ENCODE measurements at places on chromosomes 4 and X.

GRCh38 chr4:54315561-54316538, 86.8 kb downstream of the PDGFRA start:
- no peak for DNase-seq

GRCh38 chrX:30943984-30944383, 54.9 kb upstream of the TAB3 start:
- no peak for DNase-seq

GRCh38 chrX:129786210-129786651, 6.5 kb downstream of the SASH3 start:
- DNase-seq: no peak

GRCh38 chr4:145805490-145805889, 125.5 kb downstream of the C4orf51 start:
- DNase-seq: no peak

DNA sequence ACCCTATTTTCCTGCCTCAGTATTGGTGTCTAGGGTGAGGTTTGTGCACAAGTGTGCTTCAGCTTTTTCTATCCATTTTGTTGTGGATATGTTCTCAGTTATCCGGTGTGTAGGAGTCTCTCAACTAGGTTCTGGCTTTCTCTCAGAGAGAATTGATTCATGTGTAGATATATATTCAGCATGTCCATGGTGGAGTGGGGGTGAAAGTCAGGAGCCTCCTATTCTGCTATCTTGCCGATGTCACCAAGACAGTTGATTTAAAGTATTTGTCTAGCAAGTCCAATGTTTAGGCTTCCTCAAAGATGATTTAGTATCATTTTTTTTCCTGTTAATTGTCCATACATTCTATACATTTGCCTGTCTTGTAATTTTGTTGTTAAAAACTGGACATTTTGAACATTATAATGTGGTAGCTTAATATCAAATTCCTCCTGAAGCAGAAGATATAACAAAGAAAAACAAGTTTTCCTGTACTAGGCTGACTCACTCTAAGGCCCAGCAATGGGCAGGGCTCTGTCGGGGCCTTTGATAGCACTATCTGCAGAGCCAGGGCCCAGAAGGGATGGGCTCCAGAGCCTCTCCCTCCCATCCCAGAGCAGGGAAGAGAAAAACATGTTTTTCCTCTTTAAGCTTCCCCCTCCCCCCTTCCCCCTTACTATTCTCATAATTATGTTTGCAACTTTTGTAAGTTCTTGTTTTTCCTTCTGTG, 37.6 kb downstream of the GLUD2 start:
- DNase-seq: no peak

DNA sequence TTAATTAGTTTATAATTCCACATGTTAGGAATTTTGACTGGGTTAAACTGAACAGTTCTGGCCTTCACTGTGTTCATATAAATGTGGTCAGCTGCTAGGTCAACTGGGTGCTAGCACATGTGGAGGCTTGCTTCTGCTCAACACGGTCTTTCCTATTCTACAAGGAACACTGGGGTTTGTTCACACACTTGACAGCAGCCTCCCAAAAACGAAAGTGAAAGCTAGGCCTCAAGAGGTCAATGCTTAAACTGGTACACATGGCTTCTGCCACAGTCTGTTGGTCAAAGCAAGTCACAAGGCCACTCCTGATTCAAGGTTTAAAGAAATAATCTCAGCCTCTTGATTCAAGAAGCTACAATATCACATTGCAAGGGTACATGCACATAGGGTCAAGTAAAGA, 126.5 kb downstream of the QDPR start:
- no peak for DNase-seq

DNA sequence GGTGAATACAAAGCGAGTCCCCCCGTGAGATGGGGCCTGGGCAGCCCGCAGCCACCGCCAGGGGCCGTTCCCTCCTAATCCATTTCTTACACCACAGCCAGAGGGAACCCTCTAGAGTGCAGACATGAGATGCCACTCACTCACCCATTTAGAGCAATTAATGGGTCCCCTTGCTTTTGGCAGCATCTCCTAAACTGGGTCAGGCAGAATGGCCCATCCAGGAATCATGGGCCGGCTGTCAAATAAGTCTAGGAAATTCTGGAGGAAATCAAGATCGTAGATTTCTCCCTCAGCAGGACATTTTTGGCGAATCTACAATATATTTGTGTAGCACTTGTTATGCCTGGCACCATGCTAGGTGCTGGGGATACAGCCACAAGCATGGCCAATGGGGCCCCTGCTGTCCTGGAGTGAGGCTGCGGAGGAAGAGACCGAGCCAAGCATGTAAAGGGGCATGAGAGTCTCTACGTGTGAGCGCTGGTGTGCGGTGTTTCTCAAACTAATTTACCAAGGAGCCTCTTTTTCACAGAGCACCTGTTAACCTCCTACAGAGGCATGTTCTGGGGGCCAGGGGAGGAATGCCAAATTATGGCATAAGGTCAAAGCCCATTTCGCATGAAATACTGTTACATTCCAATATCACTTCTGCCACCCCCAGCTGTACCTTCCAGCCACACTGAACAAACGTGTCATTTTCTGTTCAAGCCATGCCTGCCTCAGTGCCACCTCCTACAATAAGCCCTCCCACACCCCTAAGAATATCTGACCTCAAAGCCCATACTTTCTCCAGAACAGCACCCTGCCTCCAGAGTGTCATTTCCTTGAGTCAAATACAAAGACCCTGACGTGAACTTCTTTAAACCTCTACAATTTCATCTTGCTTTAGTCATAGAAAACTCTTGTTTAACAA, 28.1 kb upstream of the JAKMIP1 start:
- no peak for DNase-seq

- DNase-seq: no peak
Measured at GRCh38 chr4:2950221-2950989, 12.8 kb downstream of the NOP14 start.

- DNase-seq: no peak
Measured at GRCh38 chrX:22165732-22166457, 106.8 kb upstream of the CBLL2 start.

DNA sequence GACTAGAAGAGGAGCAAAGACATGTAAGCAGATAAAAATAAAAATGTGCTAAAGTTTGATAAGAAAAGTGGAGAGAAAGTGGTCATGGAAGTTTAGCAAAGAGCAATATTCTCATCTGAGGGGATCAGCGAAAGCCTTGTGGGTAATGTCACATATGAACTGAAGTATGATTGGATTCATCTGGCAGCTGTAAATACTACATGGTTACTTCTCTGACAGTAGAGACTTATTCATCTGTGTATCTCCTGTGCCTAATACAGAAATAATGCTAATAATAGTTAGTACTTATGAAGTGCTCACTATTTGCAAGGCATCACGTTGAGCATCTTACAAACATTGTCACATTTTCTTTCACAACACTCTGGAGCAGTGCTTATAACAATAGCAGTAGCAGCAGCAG, 8.9 kb upstream of the IGSF1 start:
- DNase-seq: no peak

DNA sequence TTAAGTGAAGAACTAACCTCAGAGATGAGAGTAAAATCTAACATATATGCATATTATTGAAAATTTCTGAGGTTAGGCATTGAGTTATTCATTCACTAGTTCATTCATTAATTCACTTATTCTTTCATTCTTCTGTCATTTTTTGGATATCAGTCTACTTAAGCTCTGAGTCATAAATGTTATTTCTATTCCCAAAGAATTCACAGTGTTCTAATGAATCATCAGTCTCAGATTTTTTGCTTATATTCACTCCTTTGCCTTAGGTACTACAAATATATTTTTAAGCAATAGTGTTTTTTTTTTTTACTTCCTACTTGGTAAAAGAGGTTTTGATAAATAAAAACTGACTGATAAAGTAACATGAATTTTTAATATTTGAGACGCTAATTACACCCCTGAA, 95.2 kb upstream of the DKK2 start:
- DNase-seq: no peak

DNA sequence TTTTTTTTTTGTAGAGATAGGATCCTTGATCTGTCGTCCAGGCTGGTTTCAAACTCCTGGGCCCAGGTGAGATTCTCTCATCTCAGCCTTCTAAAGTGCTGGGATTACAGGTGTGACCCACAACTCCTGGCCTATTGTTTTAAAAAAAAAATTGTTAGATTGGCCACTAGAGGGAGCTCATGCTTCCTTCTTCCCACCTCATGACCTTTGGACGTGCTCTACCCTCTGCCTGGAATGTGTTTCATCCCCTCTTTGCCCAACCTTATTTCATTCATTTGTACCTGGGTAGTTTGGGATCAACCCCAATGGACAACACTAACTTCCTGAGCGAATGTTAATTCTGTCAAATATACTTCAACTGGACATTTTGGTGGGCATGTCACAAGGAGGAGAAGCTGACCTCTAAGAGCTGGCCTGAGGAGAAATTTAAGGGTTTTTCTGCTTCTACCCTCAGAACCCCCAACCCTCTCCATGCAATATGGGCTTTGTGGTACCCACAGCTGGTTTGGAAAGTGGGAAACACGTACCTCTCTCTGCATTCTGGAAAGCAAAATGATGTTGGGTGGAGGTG, 6.4 kb downstream of the PPEF2 start:
- no peak for DNase-seq

DNA sequence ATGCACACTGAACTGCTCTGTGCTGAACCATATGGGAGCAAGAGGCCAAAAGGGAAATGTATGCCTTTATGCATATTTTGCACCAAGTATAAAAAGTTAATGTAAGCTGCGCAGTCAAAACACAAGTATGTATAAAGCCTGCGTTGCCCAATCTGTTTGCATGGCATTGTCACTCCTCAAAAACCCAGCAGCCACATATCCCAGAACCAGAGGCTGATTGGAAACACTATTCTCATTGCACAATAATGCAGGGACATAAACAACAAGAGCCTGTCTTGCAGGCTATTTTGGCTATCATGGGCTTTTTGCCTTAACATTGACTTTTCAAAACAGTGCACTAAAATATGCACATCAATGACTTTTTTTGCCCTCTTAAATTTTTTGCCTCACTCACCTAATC, 5.1 kb upstream of the ASB9 start:
- no peak for DNase-seq

DNA sequence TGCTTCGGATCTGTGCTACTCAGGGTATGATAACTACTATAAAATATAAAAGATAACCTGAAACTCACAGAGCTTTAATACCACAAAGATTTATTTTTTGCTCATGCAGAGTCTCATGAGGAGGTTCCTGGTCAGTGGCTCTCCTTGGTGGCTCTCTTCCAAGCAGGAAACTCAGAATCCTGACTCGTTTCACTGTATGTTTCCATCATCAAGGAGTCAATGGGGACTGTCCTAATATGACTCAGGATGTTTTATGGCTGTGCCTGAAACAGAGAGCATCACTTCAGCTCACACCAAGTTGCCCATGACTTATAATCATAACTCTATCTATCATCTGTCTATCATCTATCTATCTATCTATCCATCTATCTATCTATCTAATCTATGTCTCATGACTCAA, 620.8 kb upstream of the NR3C2 start:
- no peak for DNase-seq

- no peak for DNase-seq
Measured at GRCh38 chrX:48998391-48998790, 3.7 kb downstream of the GRIPAP1 start.

GRCh38 chr4:4820261-4820660, 39.2 kb upstream of the MSX1 start:
- DNase-seq: no peak

DNA sequence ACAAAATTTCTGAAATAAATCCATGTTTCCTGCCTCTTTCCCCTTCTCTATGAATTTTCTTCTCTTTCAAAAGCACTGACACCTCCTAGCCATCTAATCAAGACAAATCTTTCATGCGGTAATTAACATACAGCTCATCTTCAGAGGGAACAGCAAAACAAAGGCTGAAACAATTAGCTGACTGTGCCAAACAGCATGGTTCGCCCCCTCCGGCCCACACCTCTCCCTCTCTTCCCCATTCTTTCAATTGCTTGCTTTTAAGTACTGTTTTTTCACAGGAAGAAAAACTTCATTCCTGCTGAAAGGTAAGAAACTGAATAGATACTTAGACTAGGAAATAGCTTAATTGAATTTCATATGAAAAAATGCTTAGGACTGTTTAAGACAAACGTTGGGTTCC, 291.1 kb upstream of the NOCT start:
- DNase-seq: no peak

DNA sequence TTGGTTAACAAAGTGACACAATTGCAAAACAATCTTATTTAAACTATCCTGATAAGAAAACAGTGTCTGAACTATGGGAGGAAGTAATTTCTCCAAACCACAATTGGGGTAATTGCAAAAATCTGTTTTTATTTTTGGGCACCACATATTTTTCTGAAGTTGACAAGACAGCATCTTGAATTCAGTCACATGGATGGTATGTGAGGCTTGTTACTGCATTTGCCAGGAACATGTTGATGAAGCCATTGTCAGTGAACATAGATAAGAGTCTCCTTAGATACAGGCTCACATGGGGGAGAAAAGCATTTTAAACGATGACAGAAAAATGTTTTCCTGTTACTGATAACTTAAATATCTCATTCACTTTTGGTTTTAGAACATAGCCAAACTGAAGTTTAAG, 5.5 kb upstream of the USP53 start:
- no peak for DNase-seq

- DNase-seq: no peak
Measured at GRCh38 chr4:1476140-1476513, 69.9 kb upstream of the NKX1-1 start.

DNA sequence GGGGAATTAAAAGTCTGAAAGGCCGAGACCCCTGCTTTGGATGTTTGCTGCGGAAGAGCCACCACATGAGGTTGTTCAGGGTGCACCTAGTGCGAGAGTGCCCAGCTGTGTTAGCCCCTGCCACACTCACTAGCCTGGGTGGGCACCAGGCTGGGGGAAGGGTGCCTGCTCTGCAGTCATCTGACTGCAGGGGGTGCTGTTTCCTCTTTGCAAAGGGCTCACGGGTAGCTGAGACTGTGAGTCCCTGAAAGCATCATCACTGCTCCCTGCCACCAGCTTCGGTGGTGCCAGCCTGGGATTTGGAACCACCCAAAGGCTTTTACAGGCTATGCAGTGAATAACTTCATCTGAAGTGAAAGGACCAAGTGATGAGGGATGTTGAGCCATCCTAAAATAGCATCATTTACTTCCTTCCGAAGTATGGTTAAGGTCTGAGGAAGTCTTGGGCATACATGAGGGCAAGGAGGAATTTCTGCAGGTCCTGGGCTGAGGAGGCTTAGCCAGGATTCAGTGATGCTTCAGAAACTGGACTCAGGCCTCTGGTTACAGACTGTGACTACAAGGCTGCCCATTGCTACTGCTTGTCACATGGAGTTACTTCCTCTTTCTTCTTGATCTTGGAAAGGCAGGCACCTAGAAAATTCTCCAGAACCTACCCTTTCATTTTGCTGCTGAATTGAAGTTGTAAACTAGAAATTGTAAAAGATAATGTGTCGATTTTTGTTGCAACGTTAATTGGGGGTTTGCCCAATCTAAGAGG, 293.2 kb upstream of the PRPS2 start:
- no peak for DNase-seq
